ENCODE measurements at places on chromosomes 2 and 18.

GRCh38 chr18:35862119-35862640 is 110.3 kb upstream of the RMP24 start:
- H3K36me3 ChIP-seq, result no peaks in the 10 kb centered on the region

DNA sequence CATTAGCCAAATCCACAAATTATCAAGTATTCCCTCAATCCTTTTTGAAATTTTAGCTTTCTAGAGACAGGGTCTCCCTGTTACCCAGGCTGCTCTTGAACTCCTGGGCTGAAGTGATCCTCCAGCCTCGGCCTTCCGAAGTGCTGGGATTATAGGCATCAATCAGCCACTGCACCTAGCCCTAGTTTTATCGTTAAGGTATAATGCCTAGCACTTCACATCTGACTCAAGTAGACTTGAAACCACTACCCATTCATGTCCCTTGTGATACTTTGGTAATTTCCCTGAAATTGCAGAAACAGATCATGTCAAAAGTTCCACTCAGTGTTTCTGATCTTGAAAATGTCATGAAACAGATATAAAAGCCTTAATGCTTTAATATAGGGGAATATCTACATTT is 26.3 kb downstream of the MEX3C start:
- peaks cover 5% of the 10 kb centered on the region for H3K4me1 ChIP-seq
- H3K36me3 ChIP-seq, result peaks cover 15% of the 10 kb centered on the region
- no peak overlapping the region for H3K4me3 ChIP-seq

GRCh38 chr18:51229328-51229727 is 31.8 kb upstream of the MEX3C start:
- no peak overlapping the region for H3K27ac ChIP-seq
- H3K27me3 ChIP-seq, result no peaks in the 10 kb centered on the region
- H3K4me1 ChIP-seq, result no peaks in the 10 kb centered on the region
- H3K36me3 ChIP-seq, result no peaks in the 10 kb centered on the region
- no peak for DNase-seq

DNA sequence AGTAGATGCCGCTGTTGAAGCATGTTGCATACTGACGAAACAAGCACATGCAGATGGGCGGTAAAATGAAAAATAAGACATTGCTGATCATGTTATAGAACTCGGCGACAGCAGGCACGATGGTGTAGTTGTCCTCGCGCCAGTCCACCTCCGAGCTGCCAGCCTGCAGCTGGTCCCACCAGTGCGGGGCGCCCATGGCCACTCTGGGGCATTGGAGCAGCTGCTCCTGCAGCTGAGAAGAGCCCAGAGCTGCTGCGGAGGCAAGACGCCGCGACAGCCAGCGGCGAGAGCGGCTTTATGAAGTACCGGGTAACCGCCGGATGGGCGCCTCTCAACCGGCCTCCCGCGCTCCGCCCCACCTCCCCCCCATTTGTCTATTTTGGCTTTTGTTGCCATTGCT is 32.6 kb upstream of the ADAM23 start:
- H3K4me3 ChIP-seq, result no peak overlapping the region
- H3K27ac ChIP-seq, result no peak overlapping the region
- H3K27me3 ChIP-seq, result no peaks in the 10 kb centered on the region

DNA sequence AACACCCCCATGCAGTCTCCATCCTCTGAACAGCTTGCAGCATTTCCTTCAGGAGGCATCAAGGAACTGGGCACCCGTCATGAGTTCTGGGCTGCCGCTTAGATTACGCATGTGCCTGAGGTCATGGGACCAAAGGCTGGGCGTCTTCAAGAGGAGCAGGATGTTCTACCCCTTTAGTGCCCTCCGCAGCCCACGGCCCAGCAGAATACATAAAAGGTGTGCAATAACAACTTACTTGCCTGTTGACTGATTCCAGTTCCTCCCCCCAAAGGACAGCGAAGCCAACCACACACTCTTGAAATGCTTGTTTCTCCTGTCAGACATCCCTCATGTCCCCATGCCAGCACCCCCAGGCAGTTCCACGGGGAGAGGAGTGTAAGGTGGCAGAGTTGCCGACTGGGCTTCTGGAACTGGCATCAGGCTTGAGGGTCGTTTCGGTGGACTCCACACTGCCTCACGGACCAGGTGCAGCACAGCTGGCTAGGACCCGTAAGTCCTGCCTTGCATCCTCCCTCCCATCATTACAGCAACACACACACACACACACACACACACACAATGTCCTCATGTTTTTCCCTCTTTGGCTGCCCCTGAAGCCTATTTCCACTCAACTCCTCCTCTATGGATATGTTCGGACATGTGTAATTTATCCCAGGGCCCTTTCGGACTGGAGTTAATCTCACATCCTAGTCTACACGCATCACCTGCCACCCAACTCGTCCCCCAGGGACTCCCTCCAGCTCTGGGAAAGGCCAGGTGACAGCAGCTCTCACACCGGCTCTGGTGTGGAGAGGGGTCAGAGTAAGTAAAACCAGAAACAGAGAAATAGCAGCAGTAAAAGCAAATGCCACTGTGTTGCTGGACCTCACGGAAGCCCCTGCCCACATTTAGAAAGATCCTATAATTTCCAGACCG is 200.7 kb downstream of the BCL11A start:
- no peaks in the 10 kb centered on the region for H3K36me3 ChIP-seq
- peaks cover 25% of the 10 kb centered on the region for H3K4me1 ChIP-seq
- no peak overlapping the region for H3K27ac ChIP-seq
- peak; percentile 22 for DNase-seq

- no peaks in the 10 kb centered on the region for H3K4me1 ChIP-seq
- no peak overlapping the region for H3K4me3 ChIP-seq
- no peaks in the 10 kb centered on the region for H3K27me3 ChIP-seq
- DNase-seq, result no peak
- no peak overlapping the region for H3K27ac ChIP-seq
These were observed 10.6 kb downstream of the SCN3A start for GRCh38 chr2:165193178-165193777.

DNA sequence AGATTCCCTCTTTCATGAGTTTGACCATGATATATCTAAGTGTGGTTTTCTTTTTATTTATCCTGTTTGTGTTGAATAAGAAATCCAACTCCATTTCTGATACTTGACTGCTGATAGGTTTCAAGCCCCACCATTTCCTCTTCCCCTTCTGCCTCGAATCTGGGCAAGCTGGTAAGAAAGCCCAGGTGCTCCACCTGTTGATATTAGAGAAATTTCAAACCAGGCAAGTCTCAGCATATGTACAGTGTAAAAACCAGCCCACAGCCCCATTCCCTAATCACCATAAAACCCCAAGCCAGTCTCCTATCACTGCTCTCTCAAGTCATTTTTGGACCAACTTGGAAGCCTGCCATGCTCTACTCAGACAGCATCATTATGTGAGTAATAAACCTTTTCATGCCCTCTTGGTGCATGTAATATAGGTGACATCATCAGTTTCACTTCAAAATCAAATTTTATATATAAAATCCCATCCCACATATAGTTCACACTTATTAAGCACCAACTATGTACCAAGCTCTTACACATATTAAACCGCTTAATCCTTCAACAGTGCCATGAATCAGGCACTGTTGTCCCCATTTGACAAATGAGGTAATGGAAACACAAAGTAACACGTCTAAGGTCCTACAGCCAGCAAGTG is 46.6 kb downstream of the SMAD2 start:
- H3K4me3 ChIP-seq, result no peak overlapping the region
- DNase-seq, result peak; percentile 31
- H3K4me1 ChIP-seq, result no peaks in the 10 kb centered on the region
- peaks cover 35% of the 10 kb centered on the region for H3K36me3 ChIP-seq
- no peaks in the 10 kb centered on the region for H3K27me3 ChIP-seq
- H3K27ac ChIP-seq, result no peak overlapping the region

- H3K36me3 ChIP-seq, result no peaks in the 10 kb centered on the region
- no peak for DNase-seq
- no peaks in the 10 kb centered on the region for H3K27me3 ChIP-seq
- H3K4me1 ChIP-seq, result no peaks in the 10 kb centered on the region
- H3K4me3 ChIP-seq, result no peak overlapping the region
These were observed 549.0 kb downstream of the ZNF804A start for GRCh38 chr2:185147361-185147760.

GRCh38 chr2:157182204-157182709 is 75.2 kb upstream of the GALNT5 start:
- H3K4me3 ChIP-seq, result no peak overlapping the region
- H3K27me3 ChIP-seq, result no peaks in the 10 kb centered on the region
- peaks cover 3% of the 10 kb centered on the region for H3K4me1 ChIP-seq
- H3K36me3 ChIP-seq, result no peaks in the 10 kb centered on the region

GRCh38 chr2:112020561-112020960 is 34.5 kb upstream of the TMEM87B start:
- peaks cover 3% of the 10 kb centered on the region for H3K4me1 ChIP-seq
- no peaks in the 10 kb centered on the region for H3K27me3 ChIP-seq
- H3K4me3 ChIP-seq, result no peak overlapping the region
- peaks cover 2% of the 10 kb centered on the region for H3K36me3 ChIP-seq

GRCh38 chr2:3453190-3453999 is 65.9 kb downstream of the ADI1 start:
- H3K4me3 ChIP-seq, result no peak overlapping the region
- no peak overlapping the region for H3K27ac ChIP-seq
- H3K4me1 ChIP-seq, result no peaks in the 10 kb centered on the region
- H3K36me3 ChIP-seq, result peaks cover 70% of the 10 kb centered on the region

- H3K27me3 ChIP-seq, result no peaks in the 10 kb centered on the region
- DNase-seq, result no peak
- H3K27ac ChIP-seq, result no peak overlapping the region
- no peak overlapping the region for H3K4me3 ChIP-seq
- no peaks in the 10 kb centered on the region for H3K36me3 ChIP-seq
These were observed 38.7 kb downstream of the INPP4A start for GRCh38 chr2:98483257-98483861.

- no peaks in the 10 kb centered on the region for H3K4me1 ChIP-seq
- H3K36me3 ChIP-seq, result no peaks in the 10 kb centered on the region
- no peak overlapping the region for H3K4me3 ChIP-seq
- no peak overlapping the region for H3K27ac ChIP-seq
These were observed 298.5 kb downstream of the INSIG2 start for GRCh38 chr2:118386641-118387302.

- H3K27ac ChIP-seq, result no peak overlapping the region
- no peak for DNase-seq
- no peaks in the 10 kb centered on the region for H3K27me3 ChIP-seq
These were observed 246.9 kb upstream of the SLC39A10 start for GRCh38 chr2:195410074-195410671.

- no peak overlapping the region for H3K4me3 ChIP-seq
- H3K36me3 ChIP-seq, result no peaks in the 10 kb centered on the region
- H3K4me1 ChIP-seq, result no peaks in the 10 kb centered on the region
- H3K27ac ChIP-seq, result no peak overlapping the region
- DNase-seq, result no peak
These were observed 1068.4 kb downstream of the LRP1B start for GRCh38 chr2:141062443-141062842.

GRCh38 chr2:43210467-43211303 is 15.7 kb downstream of the ZFP36L2 start:
- peak overlapping the region; percentile 59 for H3K27ac ChIP-seq
- no peaks in the 10 kb centered on the region for H3K27me3 ChIP-seq
- no peaks in the 10 kb centered on the region for H3K36me3 ChIP-seq
- H3K4me1 ChIP-seq, result peaks cover 18% of the 10 kb centered on the region
- peak; percentile 83 for DNase-seq

GRCh38 chr2:239804161-239805042 is 220.7 kb downstream of the NDUFA10 start:
- no peaks in the 10 kb centered on the region for H3K4me1 ChIP-seq
- no peak overlapping the region for H3K4me3 ChIP-seq
- H3K36me3 ChIP-seq, result no peaks in the 10 kb centered on the region

DNA sequence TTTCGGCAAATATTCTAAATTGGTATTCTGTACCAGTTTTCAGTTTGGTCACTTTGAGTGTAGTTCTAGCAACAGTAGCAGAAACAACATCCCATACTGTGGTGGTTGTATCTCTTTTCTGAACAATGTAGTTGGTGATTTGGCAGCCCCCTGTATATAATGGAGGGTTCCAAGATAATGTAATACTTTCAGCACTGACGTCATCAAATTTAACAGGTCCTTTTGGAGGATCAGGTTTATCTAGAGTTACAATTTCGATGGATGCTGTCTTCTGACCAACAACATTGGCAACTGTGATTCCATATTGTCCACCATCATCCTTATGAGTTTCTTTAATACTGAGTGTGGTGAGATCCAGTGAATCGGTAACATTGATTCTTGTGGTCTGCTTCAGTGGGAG is 88.0 kb downstream of the PLEKHA3 start:
- no peaks in the 10 kb centered on the region for H3K27me3 ChIP-seq
- H3K4me3 ChIP-seq, result no peak overlapping the region
- no peak overlapping the region for H3K27ac ChIP-seq
- no peaks in the 10 kb centered on the region for H3K4me1 ChIP-seq
- H3K36me3 ChIP-seq, result peaks cover 38% of the 10 kb centered on the region
- DNase-seq, result no peak

DNA sequence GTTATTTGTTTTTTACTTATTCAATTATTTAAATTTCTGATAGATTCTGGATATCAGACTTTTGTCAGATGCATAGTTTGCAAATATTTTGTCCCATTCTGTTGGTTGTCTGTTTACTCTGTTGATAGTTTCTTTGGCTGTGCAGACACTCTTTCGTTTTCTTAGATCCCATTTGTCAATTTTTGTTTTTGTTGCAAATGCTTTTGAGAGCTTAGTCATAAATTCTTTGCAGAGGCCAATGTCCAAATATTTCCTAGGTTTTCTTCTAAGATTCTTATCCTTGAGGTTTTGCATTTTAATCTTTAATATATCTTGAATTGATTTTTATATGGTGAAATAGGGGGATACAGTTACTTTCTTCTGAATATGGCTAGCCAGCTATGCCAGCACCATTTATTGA is 112.7 kb upstream of the SESTD1 start:
- no peak overlapping the region for H3K27ac ChIP-seq
- no peak for DNase-seq
- no peaks in the 10 kb centered on the region for H3K4me1 ChIP-seq
- H3K4me3 ChIP-seq, result no peak overlapping the region
- no peaks in the 10 kb centered on the region for H3K36me3 ChIP-seq

GRCh38 chr2:44772669-44773378 is 168.7 kb upstream of the SIX3 start:
- H3K27ac ChIP-seq, result no peak overlapping the region
- no peak for DNase-seq
- H3K36me3 ChIP-seq, result no peaks in the 10 kb centered on the region
- H3K4me1 ChIP-seq, result no peaks in the 10 kb centered on the region
- peaks cover 22% of the 10 kb centered on the region for H3K27me3 ChIP-seq

- H3K27ac ChIP-seq, result no peak overlapping the region
- H3K36me3 ChIP-seq, result no peaks in the 10 kb centered on the region
- peaks cover 33% of the 10 kb centered on the region for H3K4me1 ChIP-seq
- H3K4me3 ChIP-seq, result no peak overlapping the region
These were observed 518.6 kb upstream of the MYT1L start for GRCh38 chr2:2849464-2850217.

GRCh38 chr18:44881461-44882162 is 200.9 kb downstream of the SETBP1 start:
- H3K4me3 ChIP-seq, result no peak overlapping the region
- H3K27me3 ChIP-seq, result no peaks in the 10 kb centered on the region
- no peak overlapping the region for H3K27ac ChIP-seq
- no peaks in the 10 kb centered on the region for H3K4me1 ChIP-seq
- no peaks in the 10 kb centered on the region for H3K36me3 ChIP-seq

DNA sequence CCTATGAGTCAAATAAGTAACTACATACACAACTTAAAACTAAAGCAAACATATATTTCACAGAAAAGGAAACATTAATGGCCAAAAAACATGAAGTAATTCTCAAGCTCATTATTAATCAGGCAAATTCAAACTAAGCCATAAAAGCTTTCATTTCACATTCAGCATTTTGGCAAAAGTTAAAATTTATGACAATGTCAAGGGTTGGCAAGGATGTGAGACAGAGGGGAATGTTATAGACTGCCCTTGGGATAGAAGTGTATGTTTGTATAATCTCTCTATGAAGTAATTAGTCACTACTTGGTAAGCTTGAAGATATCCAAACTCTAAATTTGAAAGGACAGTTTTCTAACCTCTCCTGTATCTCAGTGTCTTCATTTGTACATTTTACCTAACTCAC is 539.4 kb downstream of the RIT2 start:
- H3K4me3 ChIP-seq, result no peak overlapping the region
- no peaks in the 10 kb centered on the region for H3K36me3 ChIP-seq
- H3K27me3 ChIP-seq, result no peaks in the 10 kb centered on the region
- H3K27ac ChIP-seq, result no peak overlapping the region
- DNase-seq, result no peak

All from common myeloid progenitor, CD34-positive (primary cell).